ENCODE measurements at places on chromosomes 12 and 14.

DNA sequence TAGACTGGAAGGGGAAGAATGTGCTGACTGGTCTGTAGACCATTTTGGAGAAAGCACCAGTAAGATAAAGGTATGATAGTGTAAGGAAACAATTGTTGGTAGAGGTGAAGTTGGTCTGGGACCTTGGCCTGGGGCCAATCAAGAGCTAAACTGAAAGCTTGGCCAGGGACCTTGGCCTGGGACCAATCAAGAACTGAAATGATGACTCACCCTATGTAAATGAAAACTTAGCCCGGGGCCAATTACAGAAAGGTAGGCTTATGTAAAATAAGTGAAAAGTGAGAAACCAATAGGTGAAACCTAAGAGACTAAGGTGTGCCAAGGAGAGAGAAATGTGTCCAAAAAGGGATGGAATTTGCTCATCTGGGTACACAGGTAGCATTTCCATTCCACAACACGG is 776.0 kb downstream of the C12orf50 start:
- DNase-seq, result no peak

DNA sequence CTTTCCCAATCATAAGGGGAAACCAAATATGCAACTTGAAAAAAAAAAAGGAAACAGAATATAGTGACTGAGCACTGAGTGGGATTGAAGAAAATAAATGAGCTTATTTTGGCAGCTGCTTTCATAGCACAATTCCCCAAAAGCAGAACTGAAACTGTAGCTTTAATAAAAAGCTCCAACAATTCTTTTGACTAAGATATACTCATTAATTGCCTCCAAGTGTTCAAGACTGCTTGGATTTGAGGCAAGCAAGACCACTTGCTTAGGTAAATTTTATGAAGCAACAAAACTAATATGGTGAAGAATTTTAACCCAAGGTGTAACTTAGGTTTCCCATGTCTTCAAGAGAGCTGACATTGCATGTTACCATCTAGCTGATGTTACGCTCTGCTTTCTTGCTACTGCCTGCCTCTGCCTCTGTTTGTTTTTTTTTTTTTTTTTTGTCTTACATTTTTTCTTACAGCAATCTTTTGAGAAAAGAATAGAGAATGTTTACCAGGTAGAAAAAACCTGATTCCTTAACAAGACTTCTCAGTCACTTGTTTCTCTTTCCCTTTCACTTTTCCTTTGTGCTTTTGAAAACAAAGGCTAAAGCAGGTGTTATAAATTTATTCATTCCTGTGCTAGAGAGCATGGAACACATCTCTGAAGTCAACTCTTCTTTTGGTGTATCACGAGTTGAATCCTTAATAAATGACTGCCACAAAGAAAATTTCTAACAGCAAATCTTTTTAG is 134.4 kb downstream of the BCAT1 start:
- peak; percentile 33 for DNase-seq

DNA sequence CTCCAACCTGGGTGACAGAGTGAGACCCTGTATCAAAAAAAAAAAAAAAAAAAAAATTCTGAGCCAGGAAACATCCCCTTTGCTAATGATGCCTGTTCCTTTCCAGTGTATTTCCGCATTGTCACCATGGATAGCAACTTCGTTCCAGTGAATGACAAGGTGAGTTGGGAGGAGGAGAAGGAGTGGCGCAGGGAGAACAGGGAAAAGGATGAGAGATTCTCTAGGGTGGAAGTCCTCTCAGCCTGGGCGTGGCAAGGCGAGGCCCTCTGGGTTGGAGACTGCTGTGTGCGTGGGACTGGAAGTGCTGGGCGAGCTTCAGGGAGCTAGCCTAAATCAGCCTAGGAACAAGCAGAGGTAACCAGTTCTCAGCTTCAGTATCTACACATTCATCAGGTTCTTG is 7.2 kb downstream of the A2ML1 start:
- no peak for DNase-seq

DNA sequence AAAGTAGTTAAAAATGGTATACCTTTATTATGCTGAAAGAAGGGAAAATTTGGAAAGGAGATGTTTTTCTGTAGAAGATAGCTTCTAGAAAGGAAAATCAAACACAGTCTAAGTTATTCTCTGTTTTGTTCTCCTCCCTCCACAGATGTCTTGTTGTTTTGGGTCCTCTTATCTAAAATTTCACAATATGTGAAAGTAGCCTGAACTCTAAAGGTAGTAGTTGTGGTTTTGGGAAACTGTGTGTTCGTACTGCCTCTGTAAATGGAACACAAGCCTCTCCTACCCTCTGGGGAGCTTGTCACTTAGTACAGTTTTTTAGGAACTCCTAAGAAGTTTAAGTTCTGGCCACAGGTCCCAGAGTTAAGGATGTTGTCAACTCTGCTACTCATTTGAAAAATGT is 112.6 kb downstream of the CRADD start:
- no peak for DNase-seq

DNA sequence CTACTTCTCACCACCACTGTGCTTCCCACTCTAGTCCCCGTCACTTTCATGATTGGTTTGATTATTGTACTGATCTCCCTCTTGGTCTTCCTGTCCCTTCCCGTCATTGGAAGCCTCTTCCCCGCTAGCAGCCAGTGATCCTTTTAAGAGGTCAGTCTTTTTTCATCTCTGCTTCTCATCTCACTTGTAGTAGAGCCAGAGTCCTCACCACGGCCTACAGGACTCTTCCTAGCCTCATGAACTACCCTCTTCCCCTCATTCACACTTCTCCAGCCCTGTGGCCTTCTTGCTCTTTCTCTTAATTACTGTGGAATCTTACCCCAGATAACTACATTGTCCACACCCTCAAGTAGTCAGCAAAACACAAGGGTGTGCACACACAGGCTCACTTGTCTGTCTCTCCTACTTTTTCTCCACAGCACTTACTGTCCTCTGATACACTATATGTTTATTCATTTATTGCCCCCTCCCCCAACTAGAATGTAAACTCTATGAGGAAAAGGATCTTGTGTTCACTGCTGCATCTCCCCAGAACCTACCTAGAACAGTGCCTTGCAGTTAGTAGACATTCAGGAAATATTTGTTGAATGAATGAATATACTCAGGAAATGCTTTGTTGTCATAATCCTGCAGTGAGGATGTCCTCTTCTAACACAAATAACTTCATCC is 66.3 kb downstream of the CKB start:
- no peak for DNase-seq

GRCh38 chr12:119671070-119671469 is 3.1 kb downstream of the PRKAB1 start:
- no peak for DNase-seq

All from T-helper 2 cell (primary cell).